ENCODE measurements at places on chromosomes 7 and 10.

- DNase-seq: peak; percentile 37
These were observed 400.0 kb upstream of the CELF2 start for GRCh38 chr10:10617686-10618085.

- DNase-seq: no peak
These were observed 528.9 kb downstream of the HTR7 start for GRCh38 chr10:90328896-90329295.

DNA sequence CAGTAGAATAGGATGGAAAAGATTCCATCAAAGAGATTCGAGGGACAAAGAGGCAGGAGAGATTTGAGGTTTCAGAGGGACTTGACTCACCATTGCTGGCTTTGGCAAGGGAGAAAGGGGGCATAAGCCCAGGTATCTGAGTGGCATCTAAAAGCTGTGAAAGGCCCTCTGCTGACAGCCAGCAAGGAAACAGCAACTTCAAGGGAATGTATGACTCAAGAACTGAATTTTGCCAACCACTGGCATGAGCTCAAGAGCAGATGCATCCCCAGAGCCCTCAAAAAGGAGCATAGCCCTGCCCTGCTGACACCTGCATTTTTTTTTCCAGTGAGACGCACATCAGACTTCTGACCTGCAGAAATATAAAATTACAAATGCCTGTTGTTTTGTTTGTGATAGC is 19.6 kb upstream of the ADAM12 start:
- no peak for DNase-seq

- no peak for DNase-seq
These were observed 9.8 kb downstream of the PODXL start for GRCh38 chr7:131546583-131547141.

GRCh38 chr7:75599244-75599781 is 107.2 kb downstream of the SPDYE5 start:
- DNase-seq: no peak

GRCh38 chr7:69104023-69104422 is 494.3 kb upstream of the AUTS2 start:
- no peak for DNase-seq

- no peak for DNase-seq
These were observed 9.7 kb downstream of the STAMBPL1 start for GRCh38 chr10:88889559-88890337.

Data from fibroblast of skin of abdomen (primary cell).